Activated CD8-positive, alpha-beta memory T cell treated with anti-CD3 and anti-CD28 coated beads for 1 hour (primary cell): ENCODE measurements at places on chromosomes 11 and 22.

- peak; percentile 84 for DNase-seq
These were observed 54.2 kb downstream of the GRAMD4 start for GRCh38 chr22:46674367-46674781.

DNA sequence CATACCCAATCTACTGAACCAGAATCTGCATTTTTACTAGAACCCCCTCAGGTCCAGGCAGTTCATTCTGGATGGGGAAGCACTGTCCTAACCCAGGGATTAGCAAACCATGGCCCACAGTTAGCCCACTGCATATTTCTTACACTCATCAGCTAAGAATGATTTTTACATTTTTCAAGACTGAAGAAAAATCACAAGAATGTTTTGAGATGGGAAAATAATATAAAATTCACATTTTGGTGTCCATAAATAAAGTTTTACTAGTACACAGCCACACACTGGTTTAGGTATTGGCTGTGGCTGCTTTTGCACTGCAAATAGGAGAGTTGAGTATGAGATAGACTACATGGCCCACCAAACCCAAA, 59.4 kb downstream of the PPFIBP2 start:
- DNase-seq = no peak

- no peak for DNase-seq
These were observed 10.2 kb downstream of the LRRC74B start for GRCh38 chr22:21055880-21056319.

DNA sequence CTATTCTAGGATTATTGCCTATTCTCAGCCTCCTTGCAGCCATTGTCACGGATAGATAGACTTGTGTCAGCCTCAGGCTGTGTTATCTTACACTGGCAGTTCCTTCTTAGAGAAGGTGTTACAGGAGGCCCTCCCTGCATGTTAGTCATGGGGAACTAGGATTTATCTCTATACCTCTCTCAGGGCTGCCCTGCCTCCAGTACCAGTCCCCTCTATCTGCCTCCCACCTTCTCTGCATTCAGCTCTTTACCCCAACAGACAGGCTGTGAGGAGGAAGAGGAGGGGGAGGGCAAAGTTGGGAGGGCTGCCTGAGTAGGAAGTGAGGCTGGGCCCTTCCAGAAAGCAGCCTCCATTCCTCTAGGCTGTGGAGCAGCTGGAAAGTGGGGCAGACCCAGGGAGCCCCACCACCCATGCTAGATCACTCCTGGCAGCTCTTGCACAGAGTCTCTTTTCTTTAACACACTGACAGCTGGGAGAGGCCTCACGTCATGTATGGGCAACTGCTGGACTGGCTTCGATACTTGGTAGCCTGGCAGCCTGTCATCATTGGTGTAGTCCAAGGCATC, 2.9 kb upstream of the IL18BP start:
- no peak for DNase-seq
